ENCODE measurements at places on chromosomes 16 and 17.

DNA sequence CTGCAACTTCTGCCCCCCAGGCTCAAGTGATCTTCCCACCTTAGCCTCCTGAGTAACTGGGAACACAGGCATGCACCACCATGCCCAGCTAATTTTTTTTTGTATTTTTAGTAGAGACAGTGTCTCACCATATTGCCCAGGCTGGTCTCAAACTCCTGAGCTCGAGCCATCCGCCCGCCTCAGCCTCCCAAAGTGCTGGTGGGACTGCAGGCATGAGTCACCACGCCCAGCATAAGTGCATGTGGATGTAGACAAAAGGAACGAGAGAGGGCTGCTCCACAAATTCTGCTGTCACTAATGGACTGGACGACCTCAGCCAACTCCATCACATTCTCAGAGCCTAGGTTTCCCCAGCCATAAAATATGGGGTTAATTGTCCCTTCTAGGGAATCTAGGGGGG, 7.7 kb upstream of the SP2 start:
- DNase-seq: no peak

DNA sequence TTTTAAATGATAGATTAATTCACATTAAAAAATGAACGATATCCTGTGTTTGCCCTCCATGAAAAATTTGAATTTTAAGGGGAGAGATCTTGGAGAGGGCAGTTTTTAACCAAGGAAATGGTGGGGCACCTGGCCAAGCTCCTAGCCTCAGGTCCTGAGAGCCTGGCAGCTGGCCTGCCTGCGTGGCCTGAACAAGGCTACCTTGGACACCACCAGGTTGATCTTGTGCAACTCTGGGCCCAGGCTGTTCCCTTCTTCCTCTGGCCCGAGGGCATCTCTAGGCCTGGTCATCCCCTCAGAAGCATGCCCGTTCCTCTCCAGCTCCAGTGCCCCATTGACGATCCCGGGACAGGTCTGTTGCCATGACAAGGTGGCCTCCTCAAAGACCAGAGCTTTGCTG, 33.4 kb upstream of the LONP2 start:
- no peak for DNase-seq

DNA sequence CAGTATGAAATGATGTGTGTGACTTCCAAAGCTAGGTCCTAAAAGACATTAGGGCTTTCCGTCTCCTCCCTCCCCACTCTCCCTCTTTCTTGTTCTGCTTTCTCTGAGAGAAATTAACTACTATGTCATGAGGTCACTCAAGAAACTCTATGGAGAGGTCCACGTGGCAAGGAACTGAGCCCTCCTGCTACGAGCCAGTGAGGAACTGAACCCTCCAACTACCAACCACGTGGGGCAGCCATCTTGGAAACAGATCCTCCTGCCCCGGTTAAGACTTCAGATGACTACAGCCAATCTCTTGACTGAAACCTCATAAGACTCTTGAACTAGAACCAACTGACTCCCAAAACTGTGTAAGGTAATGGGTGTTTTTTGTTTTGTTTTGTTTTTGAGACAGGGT, 4.2 kb upstream of the ALOX15 start:
- DNase-seq: no peak

DNA sequence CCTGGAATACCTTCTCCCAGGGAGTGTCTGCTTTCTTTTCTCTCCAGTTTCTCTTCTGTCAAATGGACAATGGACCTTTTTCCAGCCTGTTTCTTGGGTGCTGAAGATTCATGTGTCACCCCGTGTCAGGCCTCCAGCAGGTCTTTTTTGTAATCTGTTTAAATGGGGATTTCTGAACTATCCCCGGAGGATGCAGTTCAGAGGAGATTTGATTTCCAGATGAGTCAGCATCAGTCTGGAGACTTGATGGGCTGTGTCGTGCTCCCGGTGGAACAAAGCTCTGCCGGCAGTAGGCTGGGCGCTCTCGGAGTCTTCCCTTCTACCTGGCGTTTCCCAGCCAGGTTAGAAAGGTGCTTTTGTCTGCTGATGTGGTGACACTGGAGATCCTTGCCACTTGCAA, 440.6 kb downstream of the HS3ST3B1 start:
- DNase-seq: no peak

DNA sequence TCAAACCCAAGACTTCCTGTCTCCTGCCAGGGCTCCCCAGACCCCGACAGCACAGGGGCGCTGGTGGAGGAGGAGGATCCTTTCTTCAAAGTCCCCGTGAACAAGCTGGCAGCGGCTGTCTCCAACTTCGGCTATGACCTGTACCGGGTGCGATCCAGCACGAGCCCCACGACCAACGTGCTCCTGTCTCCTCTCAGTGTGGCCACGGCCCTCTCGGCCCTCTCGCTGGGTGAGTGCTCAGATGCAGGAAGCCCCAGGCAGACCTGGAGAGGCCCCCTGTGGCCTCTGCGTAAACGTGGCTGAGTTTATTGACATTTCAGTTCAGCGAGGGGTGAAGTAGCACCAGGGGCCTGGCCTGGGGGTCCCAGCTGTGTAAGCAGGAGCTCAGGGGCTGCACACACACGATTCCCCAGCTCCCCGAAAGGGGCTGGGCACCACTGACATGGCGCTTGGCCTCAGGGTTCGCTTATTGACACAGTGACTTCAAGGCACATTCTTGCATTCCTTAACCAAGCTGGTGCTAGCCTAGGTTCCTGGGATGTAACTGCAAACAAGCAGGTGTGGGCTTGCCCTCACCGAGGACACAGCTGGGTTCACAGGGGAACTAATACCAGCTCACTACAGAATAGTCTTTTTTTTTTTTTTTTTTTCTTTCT, 8.1 kb downstream of the SERPINF1 start:
- no peak for DNase-seq

All from CD4-positive, alpha-beta T cell treated with Interleukin-1 beta for 1 hour (primary cell).